ENCODE measurements at places on chromosomes 12 and 14.

GRCh38 chr14:99271221-99271941, 616 bp downstream of the BCL11B start:
- no peaks in the 10 kb centered on the region for H3K4me1 ChIP-seq
- peak overlapping the region; percentile 18 for H3K4me3 ChIP-seq
- H3K27me3 ChIP-seq, result peaks cover 2% of the 10 kb centered on the region

GRCh38 chr12:105316931-105317852, 13.3 kb upstream of the C12orf75 start:
- no peak for DNase-seq
- no peaks in the 10 kb centered on the region for H3K4me1 ChIP-seq
- H3K27ac ChIP-seq, result no peak overlapping the region
- H3K4me3 ChIP-seq, result no peak overlapping the region

DNA sequence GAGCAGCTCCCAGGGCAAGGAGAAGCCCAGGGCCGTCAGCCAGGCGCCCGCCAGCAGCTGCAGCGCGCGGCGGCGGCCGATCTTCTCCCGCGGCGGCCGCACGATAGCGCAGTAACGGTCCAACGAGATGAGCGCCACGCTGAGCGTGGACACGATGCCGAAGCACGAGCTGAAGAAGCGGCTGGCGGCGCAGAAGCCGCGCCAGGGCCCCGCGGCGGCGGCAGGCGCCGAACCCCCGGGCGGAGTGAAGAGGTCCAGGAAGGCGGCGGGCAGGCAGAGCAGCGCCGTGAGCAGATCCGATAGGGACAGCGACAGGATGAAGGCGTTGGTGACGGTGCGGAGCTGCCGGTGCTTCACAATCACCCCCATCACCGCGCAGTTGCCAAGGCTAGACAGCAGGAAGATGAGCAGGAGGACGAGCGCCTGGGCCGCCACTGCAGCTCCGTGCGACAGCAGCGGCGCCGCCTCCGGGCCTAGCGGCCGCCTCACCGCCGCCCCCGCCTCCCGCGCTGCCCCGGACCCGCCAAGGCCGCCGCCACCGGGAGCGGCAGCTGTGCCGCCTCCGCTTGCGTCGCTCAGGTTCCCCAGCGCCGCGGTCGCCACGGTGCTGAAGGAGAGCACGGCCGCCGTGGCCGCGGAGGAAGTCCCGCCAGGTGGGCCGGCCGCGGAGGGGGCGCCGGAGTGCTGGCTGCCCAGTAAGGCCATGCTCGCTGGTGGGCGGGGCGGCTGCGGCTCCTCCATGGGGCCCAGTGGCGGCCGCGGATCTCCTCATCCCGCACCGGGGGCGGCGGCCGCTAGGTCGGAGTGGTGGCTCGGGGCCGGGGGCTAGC, 479 bp downstream of the GPR135 start:
- no peak overlapping the region for H3K27ac ChIP-seq
- no peaks in the 10 kb centered on the region for H3K27me3 ChIP-seq
- peak; percentile 92 for DNase-seq
- H3K4me1 ChIP-seq, result no peaks in the 10 kb centered on the region
- no peaks in the 10 kb centered on the region for H3K36me3 ChIP-seq

- no peaks in the 10 kb centered on the region for H3K27me3 ChIP-seq
- H3K4me1 ChIP-seq, result no peaks in the 10 kb centered on the region
- no peak overlapping the region for H3K27ac ChIP-seq
- no peak for DNase-seq
- H3K4me3 ChIP-seq, result no peak overlapping the region
- H3K36me3 ChIP-seq, result no peaks in the 10 kb centered on the region
Observed at GRCh38 chr12:113500782-113501311, 29.2 kb upstream of the LHX5 start.

DNA sequence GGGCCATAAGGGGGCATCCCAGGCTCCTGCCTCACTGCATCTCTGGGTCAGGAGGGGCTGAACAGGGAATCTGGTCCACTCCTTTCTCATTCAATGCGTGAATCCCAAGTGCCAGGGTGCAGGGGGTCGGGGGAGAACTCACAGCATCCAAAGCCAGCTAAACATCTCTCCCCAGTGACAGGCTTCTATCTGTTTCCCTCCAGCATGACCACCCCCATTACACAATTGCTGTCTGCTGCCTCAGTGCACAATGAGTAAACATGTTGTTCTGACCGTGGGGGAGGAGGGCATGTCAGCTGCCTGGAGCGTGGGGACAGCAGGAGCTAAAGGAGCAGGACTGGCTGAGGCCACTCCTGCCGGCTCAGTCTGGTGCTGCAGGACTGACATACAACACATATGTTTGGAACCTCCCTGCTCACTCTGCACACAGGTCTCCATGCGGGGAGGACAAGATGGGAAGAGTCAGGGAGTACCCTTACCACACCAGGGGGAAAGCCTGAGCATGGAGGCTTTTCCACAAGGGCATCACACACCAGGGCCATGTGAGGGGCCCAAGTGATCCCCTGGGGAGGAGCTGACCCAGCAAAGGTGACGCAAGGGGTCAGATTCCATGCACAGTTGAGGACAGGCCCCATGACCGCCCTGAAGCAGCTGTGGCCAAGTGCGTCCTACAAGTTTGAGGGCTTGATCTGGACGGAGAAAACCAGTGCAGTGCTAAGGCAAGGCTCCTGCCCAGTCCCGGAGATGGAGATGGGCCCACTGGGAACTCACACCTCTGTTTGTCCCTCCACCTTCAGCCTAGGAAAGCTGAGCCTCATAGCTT, 1.4 kb downstream of the TNS2 start:
- no peaks in the 10 kb centered on the region for H3K4me1 ChIP-seq
- peak overlapping the region; percentile 12 for H3K4me3 ChIP-seq
- no peaks in the 10 kb centered on the region for H3K36me3 ChIP-seq
- DNase-seq, result peak; percentile 85
- H3K27ac ChIP-seq, result no peak overlapping the region

DNA sequence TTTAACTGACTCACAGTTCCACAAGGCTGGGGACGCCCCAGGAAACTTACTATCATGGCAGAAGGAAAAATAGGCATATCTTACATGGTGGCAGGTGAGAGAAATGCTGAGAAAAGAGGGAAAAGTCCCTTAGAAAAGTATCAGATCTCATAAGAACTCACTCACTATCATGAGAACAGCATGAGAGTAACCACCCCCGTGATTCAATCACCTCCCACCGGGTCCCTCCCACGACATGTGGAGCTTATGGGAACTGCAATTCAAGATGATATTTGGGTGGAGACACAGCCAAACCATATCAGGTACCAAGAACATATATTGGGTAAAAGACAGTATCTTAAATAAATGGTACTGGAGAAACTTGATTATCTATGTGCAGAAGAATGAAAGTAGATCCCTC, 100.3 kb upstream of the FAR2 start:
- H3K4me1 ChIP-seq, result no peaks in the 10 kb centered on the region
- H3K27me3 ChIP-seq, result no peaks in the 10 kb centered on the region
- no peak for DNase-seq
- H3K36me3 ChIP-seq, result no peaks in the 10 kb centered on the region
- no peak overlapping the region for H3K27ac ChIP-seq

- H3K4me1 ChIP-seq, result no peaks in the 10 kb centered on the region
- H3K27me3 ChIP-seq, result no peaks in the 10 kb centered on the region
- peak overlapping the region; percentile 68 for H3K4me3 ChIP-seq
- peak overlapping the region; percentile 86 for H3K27ac ChIP-seq
- no peaks in the 10 kb centered on the region for H3K36me3 ChIP-seq
- DNase-seq, result peak; percentile 89
Observed at GRCh38 chr14:21476523-21476924, 235 bp downstream of the RAB2B start.

- H3K4me1 ChIP-seq, result no peaks in the 10 kb centered on the region
- no peak for DNase-seq
- H3K27ac ChIP-seq, result no peak overlapping the region
- no peaks in the 10 kb centered on the region for H3K27me3 ChIP-seq
- H3K36me3 ChIP-seq, result no peaks in the 10 kb centered on the region
- H3K4me3 ChIP-seq, result no peak overlapping the region
Observed at GRCh38 chr14:33210311-33210710, 271.6 kb downstream of the NPAS3 start.

DNA sequence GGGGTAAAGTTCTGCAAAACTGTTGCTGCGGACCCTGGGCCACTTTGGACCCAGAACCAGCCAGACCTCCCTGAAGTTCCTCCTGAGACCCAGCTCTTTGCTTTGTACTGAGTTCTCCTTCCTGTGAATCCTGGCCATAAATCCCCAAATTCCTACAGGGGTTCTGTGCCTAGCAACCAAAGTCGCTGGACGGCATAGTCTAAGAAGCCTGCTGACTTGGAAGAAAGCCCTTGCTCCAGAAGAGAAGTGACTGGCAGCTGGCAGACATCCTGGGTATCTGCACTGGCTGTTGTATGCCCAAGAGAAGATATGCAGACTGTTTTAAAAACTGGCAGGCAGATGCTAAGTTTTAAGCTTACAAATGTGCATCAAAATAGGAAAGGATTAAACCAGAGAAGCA, 99.9 kb upstream of the SLC24A4 start:
- no peaks in the 10 kb centered on the region for H3K4me1 ChIP-seq
- no peaks in the 10 kb centered on the region for H3K36me3 ChIP-seq
- no peak overlapping the region for H3K27ac ChIP-seq

- peak; percentile 73 for DNase-seq
- peak overlapping the region; percentile 91 for H3K27ac ChIP-seq
- H3K27me3 ChIP-seq, result no peaks in the 10 kb centered on the region
- H3K4me1 ChIP-seq, result peaks cover 14% of the 10 kb centered on the region
- H3K36me3 ChIP-seq, result no peaks in the 10 kb centered on the region
Observed at GRCh38 chr14:89267163-89267562, 149.9 kb downstream of the FOXN3 start.

GRCh38 chr14:95235351-95235750, 78.0 kb upstream of the DICER1 start:
- H3K27ac ChIP-seq, result no peak overlapping the region
- H3K4me1 ChIP-seq, result no peaks in the 10 kb centered on the region
- H3K36me3 ChIP-seq, result no peaks in the 10 kb centered on the region
- no peak for DNase-seq
- no peaks in the 10 kb centered on the region for H3K27me3 ChIP-seq

DNA sequence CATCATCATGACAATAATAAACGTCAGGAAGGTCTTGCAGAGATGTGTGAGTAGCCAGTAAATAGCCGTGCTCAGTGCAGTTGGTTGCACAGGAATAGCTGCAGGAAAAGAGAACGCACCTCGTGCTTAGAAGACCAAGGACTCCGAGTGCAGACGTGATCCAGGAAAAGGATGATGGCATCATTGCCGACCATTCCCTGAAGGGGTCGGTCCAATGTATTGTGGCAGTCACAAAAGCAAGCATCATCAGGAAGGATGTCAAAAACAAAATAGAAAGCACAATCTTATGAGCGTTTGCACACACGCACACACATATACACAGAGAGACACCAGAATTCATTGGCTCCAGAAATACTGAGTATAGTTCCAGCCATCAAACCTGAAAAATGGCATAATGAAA, 12.8 kb downstream of the DUSP6 start:
- peaks cover 2% of the 10 kb centered on the region for H3K4me1 ChIP-seq
- no peak overlapping the region for H3K27ac ChIP-seq
- no peaks in the 10 kb centered on the region for H3K27me3 ChIP-seq
- no peak overlapping the region for H3K4me3 ChIP-seq
- no peaks in the 10 kb centered on the region for H3K36me3 ChIP-seq
- DNase-seq, result no peak

DNA sequence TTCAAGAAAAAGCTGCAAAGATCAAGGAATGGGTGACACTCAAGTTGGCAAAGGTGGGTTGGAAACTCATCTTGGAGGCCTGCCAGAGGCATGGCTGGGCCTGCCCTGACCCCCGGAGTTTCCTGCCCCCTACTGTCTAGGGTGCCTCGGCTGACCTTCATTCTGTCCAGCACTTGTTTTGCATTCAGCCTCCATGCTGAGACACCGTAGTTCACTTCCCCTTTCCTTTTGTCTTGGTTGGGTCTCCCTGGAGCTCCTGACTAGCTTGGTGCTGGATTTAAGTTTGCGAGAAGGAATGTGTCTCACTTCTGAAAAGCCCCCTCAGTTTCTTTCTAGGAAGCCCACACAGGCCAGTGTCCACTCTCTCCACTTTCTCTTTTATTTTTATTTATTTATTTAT, 26.5 kb downstream of the PLEKHH1 start:
- no peak overlapping the region for H3K27ac ChIP-seq
- no peaks in the 10 kb centered on the region for H3K27me3 ChIP-seq
- H3K36me3 ChIP-seq, result no peaks in the 10 kb centered on the region
- H3K4me3 ChIP-seq, result no peak overlapping the region
- DNase-seq, result peak; percentile 39
- H3K4me1 ChIP-seq, result no peaks in the 10 kb centered on the region

DNA sequence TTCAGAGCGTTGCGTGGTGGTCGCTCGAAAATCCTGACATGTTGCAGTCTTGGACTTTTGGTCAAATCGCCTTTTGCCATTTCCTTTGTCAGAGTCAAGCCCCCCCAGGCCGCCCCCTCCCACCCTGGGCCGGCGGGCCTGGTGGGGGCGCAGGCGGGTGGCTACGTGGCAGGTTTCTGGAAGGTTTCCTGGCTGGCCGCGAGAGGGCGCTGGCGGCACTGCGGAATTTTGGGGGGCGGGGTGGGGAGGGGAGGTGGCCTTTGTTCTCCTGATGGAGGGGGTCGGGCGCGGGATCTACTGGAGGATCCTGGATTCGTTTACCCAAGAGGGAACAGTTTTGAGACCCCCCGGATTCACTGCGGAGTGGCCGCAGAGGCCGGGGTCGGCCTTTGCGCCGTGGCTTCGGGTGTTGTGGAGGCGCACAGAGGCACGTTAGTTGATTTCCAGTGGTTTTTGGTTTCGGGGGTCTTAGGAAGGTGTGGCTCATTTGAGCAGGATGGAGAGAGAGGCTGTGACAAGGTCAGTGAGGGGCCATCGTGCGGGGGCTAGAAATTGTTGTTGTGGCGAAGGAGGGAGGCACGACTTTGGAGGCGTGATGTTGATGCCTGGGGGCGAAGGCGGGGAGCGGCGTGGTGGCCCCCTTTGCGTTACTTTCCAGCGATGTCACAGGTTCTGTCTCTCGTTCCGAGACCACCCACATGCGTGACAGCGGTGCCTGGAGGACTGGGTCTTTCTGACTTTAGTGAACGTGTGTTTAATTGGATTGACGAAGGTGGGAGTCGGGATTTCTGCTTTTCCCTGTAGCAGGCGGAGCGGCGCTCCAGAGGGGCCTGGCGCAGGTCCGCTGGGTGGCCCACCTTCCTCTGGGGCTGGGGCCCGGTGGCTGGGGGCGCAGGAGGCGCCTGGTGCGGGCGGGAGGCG, 1.4 kb downstream of the MEG3 start:
- H3K27me3 ChIP-seq, result no peaks in the 10 kb centered on the region
- H3K4me3 ChIP-seq, result no peak overlapping the region
- no peaks in the 10 kb centered on the region for H3K4me1 ChIP-seq
- no peak overlapping the region for H3K27ac ChIP-seq
- no peak for DNase-seq

GRCh38 chr14:47322751-47323150, 352.7 kb downstream of the MDGA2 start:
- no peak for DNase-seq
- no peak overlapping the region for H3K4me3 ChIP-seq
- H3K4me1 ChIP-seq, result no peaks in the 10 kb centered on the region
- H3K27me3 ChIP-seq, result no peaks in the 10 kb centered on the region

DNA sequence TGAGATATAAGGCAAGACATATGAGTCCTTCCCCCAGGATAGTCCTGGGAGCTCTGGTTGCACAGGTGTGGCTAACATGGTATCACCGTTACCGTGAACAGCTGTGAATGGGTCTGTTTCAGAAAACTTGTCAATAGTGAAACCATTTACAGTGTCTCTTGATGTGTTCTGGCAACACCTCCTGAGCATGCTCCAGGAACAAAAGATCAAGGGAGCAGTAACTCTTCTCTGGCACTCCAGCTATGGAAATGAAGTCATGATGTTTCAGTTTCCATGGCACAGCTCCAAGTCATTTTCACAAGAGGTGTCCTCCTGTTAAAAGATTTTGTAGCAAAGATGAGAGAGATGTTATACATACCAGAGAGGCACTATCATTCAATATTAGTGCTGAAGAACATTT, 253.7 kb downstream of the SNAPC1 start:
- H3K4me1 ChIP-seq, result no peaks in the 10 kb centered on the region
- no peak for DNase-seq
- no peak overlapping the region for H3K4me3 ChIP-seq
- H3K36me3 ChIP-seq, result no peaks in the 10 kb centered on the region
- H3K27ac ChIP-seq, result no peak overlapping the region
